ENCODE measurements at places on chromosomes 2 and 18. TPM values are rescaled to one million over a fixed set of nuclear protein-coding genes. Genes with fewer than 3 reads are reported as not detected.

Gene TEX44
- total RNA-seq: not detected

Gene TUBB8B
- total RNA-seq: 1.4 TPM

Gene PXDN
- 521 TPM for total RNA-seq

Gene LDAH
- total RNA-seq: 21.9 TPM

Gene UXS1
- total RNA-seq: 60.4 TPM

Gene CD28
- total RNA-seq: not detected

Gene DNER
- 0.15 TPM for total RNA-seq

Gene MSTN
- 0.13 TPM for total RNA-seq

Gene FBXO11
- 84.6 TPM for total RNA-seq

Gene APCDD1
- total RNA-seq: 3.1 TPM

Gene CYP1B1
- total RNA-seq: 1.2 TPM

Gene PPIL3
- total RNA-seq: 41.1 TPM

Gene OR6B2
- total RNA-seq: 0.23 TPM

Gene KIAA2012
- 0.08 TPM for total RNA-seq

Gene KCNE4
- total RNA-seq: 0.46 TPM

- no peak for DNase-seq
Measured at GRCh38 chr2:17975401-17975800, 96.9 kb downstream of the KCNS3 start.

- DNase-seq: no peak
Measured at GRCh38 chr2:151204756-151205155, 56.9 kb downstream of the RBM43 start.

DNA sequence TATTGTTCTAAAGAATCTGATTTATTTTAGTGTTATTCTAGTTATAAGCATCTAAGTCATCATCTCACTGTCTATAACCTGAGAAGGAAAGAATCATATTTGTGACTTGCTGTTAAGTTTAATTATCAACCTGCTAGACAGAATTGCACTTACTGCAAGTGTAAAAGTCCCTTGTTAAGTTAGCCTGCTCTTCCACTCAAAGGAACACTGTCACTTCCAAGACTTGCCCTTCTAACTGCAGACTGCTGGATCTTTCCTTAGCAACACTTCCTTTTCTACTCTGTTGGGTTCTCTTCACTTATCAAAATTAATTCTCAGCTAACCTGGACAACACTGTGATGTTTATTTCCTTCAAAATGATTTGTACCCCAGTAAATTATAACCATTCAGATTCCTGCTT, 323.2 kb upstream of the TFPI start:
- DNase-seq: no peak

GRCh38 chr2:11571170-11571569, 37.3 kb downstream of the GREB1 start:
- DNase-seq: no peak

DNA sequence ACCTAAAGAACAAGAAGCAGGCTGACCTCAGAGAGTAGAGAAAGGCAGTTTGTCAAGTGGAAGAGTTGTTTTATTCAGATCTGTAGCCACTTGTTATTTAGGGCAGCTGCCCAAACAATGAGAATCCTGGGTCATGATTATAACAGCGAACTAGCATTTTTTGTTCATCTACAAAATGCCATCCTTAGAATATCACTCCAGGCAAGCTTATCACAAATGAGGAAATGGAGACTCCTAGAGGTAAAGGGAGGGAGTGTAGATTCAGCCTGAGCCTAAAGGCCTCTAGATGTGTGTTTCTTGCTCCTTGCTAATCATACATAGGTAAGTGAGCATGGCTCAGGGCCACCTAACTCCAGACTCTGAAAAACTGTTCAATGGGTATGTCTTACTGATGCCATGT, 126.1 kb downstream of the HNMT start:
- peak; percentile 29 for DNase-seq

GRCh38 chr18:9366126-9366714, 31.6 kb downstream of the TWSG1 start:
- peak; percentile 49 for DNase-seq

DNA sequence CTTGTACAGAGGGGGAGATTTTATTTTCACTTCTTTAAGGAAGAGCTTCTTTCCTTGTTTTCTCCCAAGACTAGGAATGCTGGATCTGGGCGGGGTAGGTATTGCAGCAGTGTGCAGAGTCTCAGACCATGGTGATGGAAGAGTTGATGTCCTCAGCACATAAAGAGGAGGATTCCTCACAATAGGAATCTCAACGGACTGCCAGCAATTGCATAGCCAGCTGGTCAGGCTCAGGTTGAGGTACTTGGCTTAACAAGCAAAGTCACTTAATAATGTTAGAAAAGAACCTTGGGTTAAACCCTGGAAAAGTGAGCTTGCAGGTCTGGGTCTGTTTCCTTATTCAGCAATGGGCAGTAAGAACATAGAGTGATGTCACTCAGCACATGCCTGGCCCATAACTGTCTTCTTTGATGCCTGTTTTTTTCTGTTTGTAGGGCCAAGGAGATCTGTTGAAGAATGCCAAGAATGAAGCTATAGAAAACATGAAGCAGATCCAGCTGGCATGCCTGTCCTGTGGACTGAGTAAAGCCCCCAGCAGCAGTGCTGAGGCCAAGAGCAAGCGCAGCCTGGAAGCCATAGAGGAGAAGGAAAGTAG, 342.1 kb downstream of the PLCL1 start:
- no peak for DNase-seq

- DNase-seq: no peak
Measured at GRCh38 chr2:138910427-138910826, 130.2 kb upstream of the NXPH2 start.

GRCh38 chr18:456361-457139, 44.0 kb downstream of the COLEC12 start:
- DNase-seq: no peak

DNA sequence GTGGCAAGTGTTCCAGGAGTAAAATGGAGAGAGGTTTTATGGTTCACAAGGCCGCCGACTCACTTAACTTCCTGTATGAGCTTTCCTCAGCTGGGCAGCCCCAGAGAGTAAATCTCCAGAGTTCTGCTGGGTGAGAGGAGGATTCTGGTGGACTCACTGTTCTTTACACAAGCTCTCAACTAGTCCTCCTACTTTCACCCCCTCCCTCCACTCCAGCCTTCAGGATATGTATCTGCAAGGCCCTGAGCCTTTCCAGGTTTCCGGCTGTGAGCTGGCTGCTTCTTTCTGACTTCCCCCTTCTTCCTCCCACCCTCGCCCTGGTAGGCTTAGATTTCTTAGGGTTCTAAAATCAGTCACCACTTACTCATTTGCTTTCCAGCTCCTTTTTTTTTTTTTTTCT, 34.0 kb downstream of the EML6 start:
- peak; percentile 24 for DNase-seq

DNA sequence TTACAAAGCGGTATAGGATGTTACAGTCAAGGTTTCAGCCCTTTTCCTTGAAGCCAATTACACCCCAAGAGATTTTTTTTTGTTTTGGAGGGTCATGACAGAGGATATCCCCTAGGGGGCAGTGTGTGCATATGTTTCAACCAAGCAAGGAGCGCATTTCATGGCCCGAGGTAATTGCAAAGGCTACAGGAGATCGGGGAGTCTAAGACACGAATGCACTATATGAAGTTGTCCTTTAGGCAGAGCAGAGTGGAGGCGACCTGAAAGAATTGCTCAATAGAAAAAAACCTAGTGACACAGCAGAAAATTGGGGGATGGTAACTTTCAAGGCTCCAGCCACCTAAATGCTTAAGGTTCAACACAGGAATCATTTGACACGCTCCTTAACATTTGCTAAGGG, 219.8 kb upstream of the PARD3B start:
- DNase-seq: peak; percentile 77

DNA sequence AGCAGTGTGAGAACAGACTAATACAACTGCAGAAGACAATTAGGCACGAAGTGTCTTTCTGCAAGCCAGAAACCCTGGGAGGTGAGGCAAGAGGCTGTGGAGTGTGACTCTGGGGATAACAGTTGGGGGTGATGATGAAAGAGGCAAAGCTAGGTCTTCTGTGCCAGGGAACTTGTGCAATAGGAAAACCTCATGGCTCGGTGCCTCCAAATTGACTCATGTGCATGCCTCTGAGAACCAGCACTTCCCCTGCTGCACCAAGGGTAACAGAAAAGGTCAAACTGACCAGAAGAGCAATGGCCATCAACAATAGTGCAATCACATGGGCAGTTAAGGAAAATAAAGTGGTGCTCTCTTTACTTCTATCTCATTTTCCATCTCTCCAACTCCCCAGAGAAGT, 136.4 kb downstream of the SCG2 start:
- DNase-seq: no peak

DNA sequence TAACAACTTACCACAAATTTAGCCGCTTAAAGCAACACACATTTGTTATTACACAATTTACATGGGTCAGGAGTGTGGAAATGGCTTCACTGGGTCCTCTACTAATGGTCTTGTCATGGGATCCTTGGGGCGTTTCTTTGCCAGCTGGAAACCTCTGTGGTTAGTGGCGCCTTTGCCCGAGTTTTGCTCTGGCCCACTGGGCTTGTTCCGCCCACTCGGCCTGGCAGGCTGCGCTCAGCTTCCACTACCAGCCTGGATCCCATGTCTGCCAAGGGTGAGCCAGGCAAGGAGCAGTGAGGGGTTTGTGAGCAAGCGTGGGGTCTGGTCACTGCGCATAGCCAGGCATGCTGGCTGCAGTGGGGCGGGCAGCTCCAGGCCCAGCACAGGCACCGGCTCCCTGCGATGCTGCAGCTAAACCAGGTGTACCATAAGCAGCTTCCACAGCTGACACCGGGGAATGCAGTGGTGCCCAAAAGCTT, 16.2 kb upstream of the MBD2 start:
- DNase-seq: no peak

- no peak for DNase-seq
Measured at GRCh38 chr2:37984176-37984575, 59.1 kb downstream of the RMDN2 start.

- DNase-seq: no peak
Measured at GRCh38 chr2:10231551-10232085, 71.1 kb upstream of the HPCAL1 start.

DNA sequence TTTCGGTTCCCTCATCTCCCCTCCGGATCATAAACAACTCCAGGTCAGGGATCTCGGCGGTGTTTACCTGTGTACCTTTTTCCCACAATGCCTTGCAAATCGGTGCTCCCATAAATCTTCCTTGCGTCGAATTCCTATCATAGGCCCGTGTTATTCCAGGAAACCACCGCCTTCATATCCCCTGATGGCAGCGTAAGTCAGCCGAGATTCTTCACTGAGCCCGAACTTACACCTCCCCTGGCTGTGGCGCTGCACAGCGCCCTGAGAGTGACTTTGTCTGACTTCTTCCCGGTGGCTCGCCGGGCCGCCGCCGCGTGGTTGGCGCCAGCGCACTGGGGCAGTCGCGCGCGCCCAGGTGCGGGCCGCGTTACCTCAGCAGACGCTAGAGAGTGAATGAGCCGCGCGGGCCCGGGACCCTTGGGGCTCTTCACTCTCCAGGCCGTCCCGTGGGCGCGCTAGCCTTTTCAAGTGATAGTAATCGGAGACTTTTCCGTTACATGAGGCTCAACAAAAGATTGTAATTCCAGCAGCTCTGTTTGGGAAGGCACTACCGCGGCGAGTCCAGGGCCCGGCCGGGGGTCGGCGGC, 101.6 kb downstream of the SPTBN1 start:
- DNase-seq: peak; percentile 55

DNA sequence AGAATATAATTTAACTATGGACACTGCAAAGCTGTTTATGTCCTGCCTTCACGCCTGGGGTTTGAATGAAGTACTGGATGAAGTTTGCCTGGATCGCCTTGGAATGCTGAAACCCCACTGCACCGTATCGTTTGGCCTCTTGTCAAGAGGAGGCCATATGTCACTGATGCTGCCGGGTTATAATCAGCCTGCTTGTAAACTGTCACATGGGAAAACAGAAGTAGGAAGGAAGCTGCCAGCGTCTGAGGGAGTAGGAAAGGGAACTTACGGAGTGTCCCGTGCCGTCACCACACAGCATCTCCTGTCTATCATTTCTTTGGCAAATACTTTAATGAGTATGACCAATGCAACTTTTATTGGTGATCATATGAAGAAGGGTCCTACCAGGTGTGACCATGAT, 105.8 kb downstream of the WDR7 start:
- no peak for DNase-seq

DNA sequence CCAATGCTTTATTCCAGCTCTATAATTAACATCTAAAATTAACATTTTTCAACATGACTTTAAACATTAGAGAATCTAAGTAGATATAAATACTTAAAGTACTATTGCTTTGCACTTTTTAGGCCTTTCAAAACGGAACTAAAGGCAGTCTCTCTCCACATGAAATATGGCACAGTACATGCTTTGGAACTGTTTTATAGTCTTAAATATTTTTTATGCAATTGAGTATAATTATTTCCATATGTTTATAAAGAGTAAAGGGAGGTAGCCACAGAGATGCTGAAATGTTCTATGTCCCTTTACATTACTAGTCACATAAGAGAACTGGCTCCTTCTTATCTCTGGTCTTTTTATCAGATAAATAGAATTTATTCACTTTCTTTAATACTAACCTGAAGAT, 674.0 kb downstream of the PLCL1 start:
- no peak for DNase-seq

DNA sequence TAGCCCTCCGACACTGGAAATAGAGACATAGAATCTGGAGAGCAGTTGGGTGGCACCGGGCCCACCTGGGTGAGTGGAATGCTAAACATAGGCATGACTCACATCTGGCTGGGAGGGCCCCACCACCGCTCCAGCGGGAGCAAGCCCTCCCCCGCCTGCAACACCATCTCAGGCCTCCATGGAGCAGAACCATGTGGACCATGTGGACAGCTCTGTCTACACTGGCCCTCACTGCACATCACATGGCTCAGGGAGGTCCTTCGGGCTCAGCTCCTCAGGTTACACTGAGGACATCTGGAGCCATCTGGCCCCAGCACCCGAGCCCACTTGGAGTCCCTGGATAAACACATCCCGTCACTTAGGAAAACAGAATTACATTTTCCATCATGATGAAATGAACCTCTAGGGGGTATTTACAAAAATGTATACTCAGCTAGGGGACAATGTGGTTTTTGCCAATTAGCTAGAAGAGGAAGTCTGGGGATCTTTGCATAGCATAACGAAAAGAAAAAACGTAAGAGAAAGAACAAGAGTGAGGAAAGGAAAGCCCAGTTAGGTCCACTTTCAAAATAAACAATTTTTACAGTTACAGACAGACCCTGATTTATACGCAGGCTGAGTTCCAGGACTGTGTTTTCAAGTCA, 30.7 kb upstream of the MLPH start:
- no peak for DNase-seq
